ENCODE measurements at places on chromosomes 7 and 10.

- no peak for DNase-seq
Measured at GRCh38 chr10:3395458-3395861, 222.9 kb upstream of the PITRM1 start.

GRCh38 chr10:62175251-62175650 is 93.4 kb downstream of the RTKN2 start:
- DNase-seq: no peak

DNA sequence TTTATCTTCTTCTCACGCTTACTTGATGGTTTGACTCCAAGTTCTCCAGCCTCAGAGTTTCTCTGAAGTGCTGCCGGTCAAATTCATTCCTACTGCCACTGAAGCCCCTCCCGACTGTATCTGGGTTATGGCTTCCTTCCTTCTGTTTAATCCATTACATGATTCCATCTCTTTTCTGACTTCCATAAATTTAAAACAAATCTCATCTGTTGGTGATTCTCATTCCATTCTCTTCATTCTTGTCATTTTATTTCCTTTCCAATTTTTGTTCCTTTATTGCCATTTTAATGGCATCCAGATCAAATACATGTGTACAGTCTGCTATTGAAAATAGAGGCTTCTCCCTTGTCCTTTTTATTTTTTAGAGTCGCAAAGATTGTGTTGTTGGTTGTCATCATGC is 25.4 kb upstream of the HIBADH start:
- no peak for DNase-seq

DNA sequence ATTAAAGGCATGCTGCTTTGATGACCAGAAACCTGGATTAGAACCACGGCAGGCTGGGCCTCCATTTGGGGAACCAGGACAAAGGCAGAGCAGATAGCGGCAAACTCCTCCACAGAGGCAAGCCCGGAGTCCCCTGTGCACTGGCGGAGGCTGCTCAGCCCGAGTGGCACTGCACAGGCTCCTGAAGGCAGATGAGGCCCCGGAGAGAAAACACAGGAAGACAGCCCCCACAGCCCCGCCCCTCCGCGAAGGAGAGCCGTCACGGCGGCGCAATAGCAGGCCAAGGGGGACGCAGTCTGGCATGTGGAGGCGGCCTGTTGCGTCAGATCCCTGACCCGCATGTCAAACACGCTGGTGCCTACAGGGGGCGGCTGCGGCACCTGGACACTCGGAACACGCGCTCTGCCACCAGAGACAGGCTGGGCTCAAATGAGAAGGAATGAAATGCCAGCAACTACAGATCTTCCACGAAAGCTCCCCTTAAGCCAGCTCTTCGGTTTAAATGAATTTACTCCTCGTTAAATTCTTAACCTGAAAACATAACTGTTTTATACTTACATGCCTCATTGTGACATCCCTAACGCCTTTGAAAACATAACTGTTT is 128.5 kb downstream of the MAD1L1 start:
- DNase-seq: peak; percentile 51

DNA sequence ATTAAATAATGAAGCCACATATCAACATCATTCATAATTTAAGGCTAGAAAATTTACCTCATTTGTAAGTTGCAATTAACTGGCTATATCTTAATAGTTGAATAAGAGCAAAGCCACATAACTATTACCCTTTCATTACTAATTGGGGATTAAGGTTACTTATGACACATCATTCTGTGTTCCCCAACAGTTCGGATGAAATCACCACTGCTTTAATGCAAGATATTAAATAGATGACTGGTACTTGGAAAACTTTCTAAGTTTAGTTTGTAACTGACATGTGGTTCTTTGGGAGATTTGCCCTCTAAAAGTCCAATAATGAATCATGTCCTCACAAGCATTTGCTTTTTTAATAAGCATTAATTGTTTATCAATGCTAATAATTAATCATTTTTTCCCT is 109.1 kb downstream of the MTERF1 start:
- no peak for DNase-seq

DNA sequence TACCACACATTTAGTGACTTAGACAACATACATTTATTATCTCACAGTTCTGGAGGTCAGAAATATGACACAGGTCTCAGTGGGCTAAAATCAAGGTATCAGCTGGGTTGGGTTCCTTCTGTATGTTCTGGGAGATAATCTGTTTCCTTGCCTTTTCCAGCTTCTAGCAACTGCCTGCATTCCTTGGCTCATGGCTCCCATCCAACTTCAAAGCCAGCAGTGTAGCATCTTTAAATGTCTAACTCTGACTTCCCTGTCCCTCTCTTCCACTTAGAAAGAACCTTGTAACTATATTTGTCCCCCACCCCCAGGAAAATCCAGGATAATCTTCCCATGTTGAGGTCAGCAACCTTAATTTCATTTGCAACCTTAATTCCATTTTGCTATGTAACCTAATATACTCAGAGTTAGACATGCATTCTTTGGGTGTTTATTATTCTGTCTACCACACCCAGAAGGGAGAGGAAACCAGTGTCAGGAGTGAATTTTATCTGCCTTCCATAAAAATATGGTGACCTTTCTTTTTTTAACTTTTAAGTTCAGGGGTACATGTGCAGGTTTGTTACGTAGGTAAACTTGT is 57.3 kb upstream of the SMIM30 start:
- DNase-seq: no peak

DNA sequence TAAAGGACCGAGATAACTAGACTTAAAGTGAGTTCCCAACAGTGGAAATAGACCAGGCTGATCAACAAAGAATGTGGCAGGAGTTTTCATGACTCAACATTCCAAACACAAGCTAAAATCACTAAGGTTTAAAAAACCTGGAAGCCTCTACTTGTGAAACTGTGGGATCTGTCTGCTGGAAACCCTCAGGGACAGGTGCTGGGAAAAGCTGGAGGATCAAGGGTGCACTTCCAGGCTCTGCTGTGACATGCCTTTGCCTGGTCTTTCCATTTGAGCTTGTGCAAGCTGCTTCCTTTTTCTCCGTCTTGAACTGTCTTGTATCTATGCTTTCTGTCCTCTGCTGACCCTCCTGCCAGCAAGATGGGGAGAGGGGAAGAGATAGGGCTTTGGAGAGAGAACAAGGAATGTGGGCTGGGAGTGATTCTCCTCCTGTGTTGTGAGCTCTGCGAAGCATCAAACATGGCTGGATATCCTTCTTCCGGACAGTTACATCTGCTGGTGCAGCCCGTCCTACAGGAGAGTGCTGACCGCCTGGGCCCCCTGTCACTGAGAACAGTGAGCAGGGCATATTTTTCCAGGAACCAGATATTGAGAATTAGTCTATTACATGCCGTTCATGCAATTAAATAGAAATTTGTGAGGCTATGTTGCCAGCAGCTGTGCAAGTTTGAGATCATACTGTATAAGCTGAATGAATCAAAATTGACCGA is 25.5 kb downstream of the ARHGAP22 start:
- DNase-seq: no peak

- DNase-seq: no peak
Measured at GRCh38 chr7:44401692-44402091, 76.3 kb upstream of the CAMK2B start.

- peak; percentile 85 for DNase-seq
Measured at GRCh38 chr10:119080521-119081259, at the start of gene EIF3A. TSS of gene EIF3A (minus strand) at chr10:119080817. CDS start at chr10:119080676, 141 bp downstream.

GRCh38 chr7:110105307-110105706 is 985.6 kb upstream of the LRRN3 start:
- DNase-seq: no peak

GRCh38 chr7:1714583-1715330 is 44.7 kb downstream of the ELFN1 start:
- DNase-seq: no peak

All from effector CD4-positive, alpha-beta T cell (primary cell).